ENCODE measurements at places on chromosomes 12 and 14.

DNA sequence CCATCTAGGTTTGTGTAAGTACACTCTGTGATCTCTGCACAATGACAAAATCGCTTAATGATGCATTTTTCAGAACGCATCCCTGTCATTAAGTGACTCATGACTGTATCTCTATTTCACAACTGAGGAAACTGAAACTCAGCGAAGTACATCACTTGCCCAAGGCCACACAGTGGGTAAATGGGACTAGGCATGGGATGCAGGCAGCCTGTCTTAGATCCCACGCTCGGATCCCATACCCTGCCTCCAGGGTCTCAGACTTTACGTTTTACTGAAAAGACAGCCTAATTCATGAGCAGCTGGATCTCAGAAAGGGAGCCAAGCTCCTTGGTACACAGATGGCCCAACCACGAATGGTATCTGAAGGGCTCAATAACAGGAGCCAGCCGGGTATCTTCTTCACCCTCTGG is 2.4 kb upstream of the MLEC start:
- H3K27me3 ChIP-seq, result no peaks in the 10 kb centered on the region
- peaks cover 24% of the 10 kb centered on the region for H3K4me1 ChIP-seq
- no peak overlapping the region for H3K4me3 ChIP-seq
- no peak overlapping the region for H3K27ac ChIP-seq
- no peaks in the 10 kb centered on the region for H3K36me3 ChIP-seq
- no peak for DNase-seq

- no peaks in the 10 kb centered on the region for H3K4me1 ChIP-seq
- H3K27ac ChIP-seq, result no peak overlapping the region
- H3K36me3 ChIP-seq, result no peaks in the 10 kb centered on the region
- no peaks in the 10 kb centered on the region for H3K27me3 ChIP-seq
- H3K4me3 ChIP-seq, result no peak overlapping the region
- DNase-seq, result no peak
Observed at GRCh38 chr12:62128175-62128975, 131.8 kb upstream of the USP15 start.

DNA sequence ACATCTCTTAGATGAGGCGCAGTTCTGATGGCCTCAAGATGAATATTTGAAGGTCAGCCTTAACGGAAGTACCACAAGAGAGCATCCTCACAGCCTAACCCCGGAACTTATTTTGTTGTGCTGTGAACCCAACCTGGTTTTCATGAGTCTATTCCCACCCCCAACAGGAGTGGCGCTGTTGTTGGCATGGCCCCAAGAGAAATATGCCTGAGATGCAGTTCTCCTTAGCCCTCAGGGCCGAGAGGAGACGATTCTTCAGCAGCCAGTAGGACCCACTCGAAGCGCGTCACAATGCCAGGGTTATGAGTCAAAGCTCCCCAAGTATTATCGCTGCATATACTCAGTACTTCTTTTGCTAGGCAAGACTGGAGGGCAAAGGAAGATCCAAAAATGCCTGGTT is 24.5 kb upstream of the BCL11B start:
- no peaks in the 10 kb centered on the region for H3K27me3 ChIP-seq
- no peaks in the 10 kb centered on the region for H3K4me1 ChIP-seq
- H3K36me3 ChIP-seq, result no peaks in the 10 kb centered on the region
- no peak for DNase-seq
- no peak overlapping the region for H3K27ac ChIP-seq
- H3K4me3 ChIP-seq, result no peak overlapping the region

DNA sequence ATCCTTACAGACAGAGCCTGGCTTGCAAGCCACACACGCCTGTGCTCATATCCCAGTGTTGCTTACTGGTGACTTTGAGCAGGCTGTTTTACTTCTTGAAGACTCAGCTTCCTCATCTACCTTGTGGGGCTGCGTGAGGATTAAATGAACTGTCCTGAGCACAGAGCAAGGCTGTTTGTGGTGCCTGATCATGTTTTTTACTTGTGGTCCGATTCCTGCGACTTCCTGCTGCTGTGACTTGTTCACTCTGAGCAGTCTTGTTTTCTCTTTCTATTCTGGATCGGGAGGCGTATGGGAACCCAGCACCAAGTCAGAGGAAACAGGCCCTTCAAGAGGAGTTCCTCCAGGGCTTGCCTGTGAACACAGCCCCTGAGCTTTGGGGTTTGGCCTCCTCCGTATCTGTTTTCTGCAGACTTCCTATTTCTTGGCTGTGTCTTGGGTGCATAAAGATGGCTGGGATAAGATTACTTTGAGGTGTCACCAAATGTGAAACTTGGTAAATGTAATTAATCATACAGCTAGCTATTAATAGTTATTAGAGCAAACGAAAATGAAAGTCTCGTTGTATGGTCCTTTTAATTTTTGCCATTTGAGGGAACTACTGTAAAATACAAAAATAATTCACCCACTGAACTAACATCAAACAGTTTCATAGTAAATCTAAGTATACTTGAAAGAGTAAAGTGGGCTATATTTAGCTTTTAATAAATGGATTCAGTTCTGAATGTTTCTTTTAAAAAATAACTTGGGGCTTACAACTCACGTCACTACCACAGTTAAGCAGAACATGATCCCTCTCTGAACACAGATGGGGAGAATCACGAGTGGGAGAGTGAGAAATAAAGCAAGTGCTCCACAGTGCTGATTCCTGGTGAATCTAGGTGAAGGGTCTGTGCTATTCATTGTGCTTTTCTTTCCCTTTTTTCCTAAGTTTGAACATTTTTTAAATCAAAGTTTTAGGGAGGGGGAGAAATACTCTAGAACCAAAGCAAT is 251.5 kb downstream of the FOXN3 start:
- no peaks in the 10 kb centered on the region for H3K27me3 ChIP-seq
- no peak overlapping the region for H3K27ac ChIP-seq
- no peak overlapping the region for H3K4me3 ChIP-seq
- H3K36me3 ChIP-seq, result peaks cover 3% of the 10 kb centered on the region
- H3K4me1 ChIP-seq, result no peaks in the 10 kb centered on the region

- H3K4me3 ChIP-seq, result no peak overlapping the region
- H3K4me1 ChIP-seq, result peaks cover 12% of the 10 kb centered on the region
- DNase-seq, result peak; percentile 84
- no peak overlapping the region for H3K27ac ChIP-seq
- peaks cover 57% of the 10 kb centered on the region for H3K27me3 ChIP-seq
Observed at GRCh38 chr12:49539406-49540228, 787 bp downstream of the KCNH3 start.

DNA sequence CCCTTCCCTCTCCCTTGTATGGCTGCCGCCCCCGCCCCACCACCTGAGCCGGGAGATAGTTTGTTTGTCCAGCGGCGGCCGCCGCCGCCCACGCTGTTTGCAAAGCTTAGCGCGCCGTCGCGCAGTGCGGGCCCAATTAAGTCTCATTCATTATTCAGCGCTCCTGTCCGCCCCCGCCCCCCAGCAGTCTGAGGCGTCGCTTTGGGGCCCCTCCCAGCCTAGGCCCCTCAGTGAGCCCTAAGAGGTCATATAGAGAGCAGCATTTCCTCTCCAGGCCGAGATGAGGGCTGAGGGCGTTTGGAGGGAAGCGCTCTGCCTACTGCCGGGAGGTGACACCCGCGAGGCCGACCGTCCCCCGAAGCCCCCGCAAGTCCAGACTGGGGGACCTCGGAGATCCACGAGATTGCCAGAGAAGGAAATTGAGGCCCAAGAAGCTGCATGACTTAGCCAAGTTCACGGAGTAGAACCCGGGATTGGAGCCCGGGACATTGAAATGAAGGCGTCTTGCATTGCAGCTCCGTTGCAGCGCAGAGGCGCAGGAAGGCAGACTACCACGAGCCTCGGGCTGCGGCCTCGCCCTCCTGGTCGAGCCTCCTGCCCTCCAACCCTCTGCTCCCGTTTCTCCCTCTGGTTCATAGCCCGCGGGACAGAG is at the start of gene DNAJC22:
Gene DNAJC22, plus strand, starts transcription at position 230 of the 652 bp plus-strand sequence. CDS start 1,985 bp downstream, outside the sequence.
- H3K27me3 ChIP-seq, result peaks cover 46% of the 10 kb centered on the region
- peak within 1 kb of the TSS; percentile 67 for H3K4me3 ChIP-seq

GRCh38 chr12:63846238-63846967 is 1.9 kb downstream of the SRGAP1 start:
- H3K27ac ChIP-seq, result peak overlapping the region; percentile 94
- DNase-seq, result peak; percentile 49
- H3K4me1 ChIP-seq, result peaks cover 28% of the 10 kb centered on the region
- H3K4me3 ChIP-seq, result peak overlapping the region; percentile 100
- H3K27me3 ChIP-seq, result no peaks in the 10 kb centered on the region

DNA sequence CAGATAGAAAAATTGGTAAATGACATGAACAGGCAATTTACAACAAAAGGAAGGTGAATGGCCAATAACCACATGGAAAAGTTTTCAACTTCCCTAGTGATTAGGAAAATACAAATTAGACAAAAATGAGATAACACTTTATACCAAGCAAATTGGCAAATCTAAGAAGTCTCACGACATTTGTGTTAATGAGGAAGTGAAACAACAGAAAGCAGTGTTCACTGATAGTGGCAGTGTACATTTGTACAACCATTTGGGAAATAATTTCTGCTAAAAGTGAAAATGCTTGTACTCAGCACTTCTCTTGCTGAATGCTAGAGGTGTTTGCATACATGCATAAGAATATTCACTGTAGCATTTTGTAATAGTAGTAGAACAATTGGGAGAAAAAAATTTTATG is 126.6 kb downstream of the LLPH start:
- H3K4me1 ChIP-seq, result peaks cover 8% of the 10 kb centered on the region
- no peaks in the 10 kb centered on the region for H3K36me3 ChIP-seq

DNA sequence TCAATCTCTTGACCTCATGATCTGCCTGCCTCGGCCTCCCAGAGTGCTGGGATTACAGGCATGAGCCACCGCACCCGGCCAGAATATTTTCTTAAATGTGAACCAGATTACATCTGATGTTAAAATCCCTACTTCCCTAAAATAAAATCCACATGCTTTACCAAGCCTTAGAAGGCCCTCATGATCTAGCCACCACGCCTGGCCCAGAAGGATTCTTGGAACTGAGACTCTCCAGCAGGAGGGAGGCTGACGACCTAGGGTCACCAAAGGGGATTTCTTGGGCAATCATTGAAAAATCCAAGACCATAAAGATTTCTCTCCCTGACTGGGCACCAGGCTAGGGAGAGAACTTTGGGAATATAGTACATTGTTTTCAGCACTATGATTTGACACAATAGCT is 25.2 kb upstream of the RASSF3 start:
- H3K36me3 ChIP-seq, result no peaks in the 10 kb centered on the region
- peaks cover 20% of the 10 kb centered on the region for H3K27me3 ChIP-seq
- H3K4me1 ChIP-seq, result no peaks in the 10 kb centered on the region
- H3K4me3 ChIP-seq, result no peak overlapping the region

GRCh38 chr12:54977155-54977554 is 7.4 kb downstream of the TESPA1 start:
- no peaks in the 10 kb centered on the region for H3K36me3 ChIP-seq
- H3K27ac ChIP-seq, result peak overlapping the region; percentile 41
- no peaks in the 10 kb centered on the region for H3K27me3 ChIP-seq
- no peak overlapping the region for H3K4me3 ChIP-seq

DNA sequence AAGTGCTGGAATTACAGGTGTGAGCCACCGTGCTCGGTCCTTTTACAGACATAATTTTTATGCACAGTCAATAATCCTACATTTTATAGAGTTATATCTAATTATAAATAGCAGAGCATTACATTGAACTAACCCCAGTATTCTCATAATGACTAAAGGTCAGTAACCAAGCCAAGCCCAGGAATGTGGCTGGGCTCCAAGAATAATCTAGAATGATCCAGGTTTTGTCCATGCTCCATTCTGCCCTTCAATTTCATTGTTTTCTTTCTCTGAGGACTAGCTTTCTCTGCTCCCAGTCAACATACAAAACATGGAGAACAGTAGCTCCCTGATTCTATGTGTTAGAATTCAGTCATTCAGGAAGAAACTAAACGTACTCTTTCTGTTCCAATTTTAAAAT is 92.1 kb upstream of the KRR1 start:
- no peaks in the 10 kb centered on the region for H3K36me3 ChIP-seq
- H3K27ac ChIP-seq, result no peak overlapping the region
- DNase-seq, result no peak
- no peak overlapping the region for H3K4me3 ChIP-seq

- no peak overlapping the region for H3K4me3 ChIP-seq
- no peak overlapping the region for H3K27ac ChIP-seq
- H3K36me3 ChIP-seq, result no peaks in the 10 kb centered on the region
- H3K27me3 ChIP-seq, result peaks cover 4% of the 10 kb centered on the region
- no peaks in the 10 kb centered on the region for H3K4me1 ChIP-seq
- no peak for DNase-seq
Observed at GRCh38 chr14:92224358-92224954, 98.5 kb upstream of the SLC24A4 start.

- no peaks in the 10 kb centered on the region for H3K4me1 ChIP-seq
- DNase-seq, result peak; percentile 30
- H3K4me3 ChIP-seq, result no peak overlapping the region
Observed at GRCh38 chr12:6394398-6394797, 10.4 kb downstream of the LTBR start.

- H3K36me3 ChIP-seq, result no peaks in the 10 kb centered on the region
- peak overlapping the region; percentile 84 for H3K4me3 ChIP-seq
- peak; percentile 35 for DNase-seq
- no peak overlapping the region for H3K27ac ChIP-seq
- H3K4me1 ChIP-seq, result peaks cover 13% of the 10 kb centered on the region
Observed at GRCh38 chr12:57940052-57940914, 1.1 kb upstream of the ATP23 start.

- no peak overlapping the region for H3K27ac ChIP-seq
- H3K36me3 ChIP-seq, result no peaks in the 10 kb centered on the region
- no peak overlapping the region for H3K4me3 ChIP-seq
- H3K4me1 ChIP-seq, result no peaks in the 10 kb centered on the region
- DNase-seq, result no peak
- H3K27me3 ChIP-seq, result peaks cover 20% of the 10 kb centered on the region
Observed at GRCh38 chr12:48629541-48629940, 52.5 kb downstream of the KANSL2 start.

GRCh38 chr14:101858791-101859537 is 97.5 kb downstream of the PPP2R5C start:
- no peaks in the 10 kb centered on the region for H3K27me3 ChIP-seq
- H3K36me3 ChIP-seq, result peaks cover 9% of the 10 kb centered on the region
- H3K4me3 ChIP-seq, result no peak overlapping the region
- no peak overlapping the region for H3K27ac ChIP-seq

GRCh38 chr14:75703467-75703866 is 42.4 kb downstream of the TTLL5 start:
- H3K27ac ChIP-seq, result no peak overlapping the region
- peaks cover 4% of the 10 kb centered on the region for H3K4me1 ChIP-seq
- no peak overlapping the region for H3K4me3 ChIP-seq
- DNase-seq, result no peak
- peaks cover 7% of the 10 kb centered on the region for H3K36me3 ChIP-seq

DNA sequence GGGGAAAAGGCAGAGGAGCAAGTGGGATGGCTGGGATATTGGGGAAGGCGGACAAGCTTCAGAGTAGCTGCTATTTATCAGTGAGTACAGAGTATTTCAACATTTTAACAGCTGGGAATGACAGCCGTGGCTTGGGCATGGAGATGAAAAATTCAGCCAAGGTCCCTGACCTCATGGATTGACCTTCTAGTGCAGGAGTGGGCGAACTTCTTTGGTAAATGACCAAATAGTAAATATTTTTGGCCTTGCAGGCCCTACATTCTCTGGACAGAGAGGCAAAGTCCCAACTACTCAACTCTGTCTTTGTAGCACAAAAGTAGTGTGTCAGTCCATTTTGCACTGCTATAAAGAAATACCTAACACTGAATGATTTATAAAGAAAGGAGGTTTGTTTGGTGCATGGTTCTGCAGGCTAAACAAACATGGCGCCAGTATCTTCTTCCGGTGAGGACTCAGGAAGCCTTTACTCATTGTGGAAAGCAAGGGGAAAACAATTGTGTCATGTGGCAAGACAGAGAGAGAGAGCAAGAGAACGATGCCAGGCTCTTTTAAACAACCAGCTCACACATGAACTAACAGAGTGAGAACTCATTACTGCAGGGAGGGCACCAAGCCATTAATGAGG is 33.6 kb downstream of the TMEM233 start:
- H3K27me3 ChIP-seq, result no peaks in the 10 kb centered on the region
- no peak overlapping the region for H3K4me3 ChIP-seq
- no peaks in the 10 kb centered on the region for H3K36me3 ChIP-seq

All from osteoblast (primary cell).